Stimulated activated CD4-positive, alpha-beta T cell treated with anti-CD3 and anti-CD28 coated beads, Interleukin-12 subunit alpha, Interleukin-12 subunit beta, amount 100 ng/mL, for 24 hours (primary cell): ENCODE measurements at places on chromosomes 6 and 20.

DNA sequence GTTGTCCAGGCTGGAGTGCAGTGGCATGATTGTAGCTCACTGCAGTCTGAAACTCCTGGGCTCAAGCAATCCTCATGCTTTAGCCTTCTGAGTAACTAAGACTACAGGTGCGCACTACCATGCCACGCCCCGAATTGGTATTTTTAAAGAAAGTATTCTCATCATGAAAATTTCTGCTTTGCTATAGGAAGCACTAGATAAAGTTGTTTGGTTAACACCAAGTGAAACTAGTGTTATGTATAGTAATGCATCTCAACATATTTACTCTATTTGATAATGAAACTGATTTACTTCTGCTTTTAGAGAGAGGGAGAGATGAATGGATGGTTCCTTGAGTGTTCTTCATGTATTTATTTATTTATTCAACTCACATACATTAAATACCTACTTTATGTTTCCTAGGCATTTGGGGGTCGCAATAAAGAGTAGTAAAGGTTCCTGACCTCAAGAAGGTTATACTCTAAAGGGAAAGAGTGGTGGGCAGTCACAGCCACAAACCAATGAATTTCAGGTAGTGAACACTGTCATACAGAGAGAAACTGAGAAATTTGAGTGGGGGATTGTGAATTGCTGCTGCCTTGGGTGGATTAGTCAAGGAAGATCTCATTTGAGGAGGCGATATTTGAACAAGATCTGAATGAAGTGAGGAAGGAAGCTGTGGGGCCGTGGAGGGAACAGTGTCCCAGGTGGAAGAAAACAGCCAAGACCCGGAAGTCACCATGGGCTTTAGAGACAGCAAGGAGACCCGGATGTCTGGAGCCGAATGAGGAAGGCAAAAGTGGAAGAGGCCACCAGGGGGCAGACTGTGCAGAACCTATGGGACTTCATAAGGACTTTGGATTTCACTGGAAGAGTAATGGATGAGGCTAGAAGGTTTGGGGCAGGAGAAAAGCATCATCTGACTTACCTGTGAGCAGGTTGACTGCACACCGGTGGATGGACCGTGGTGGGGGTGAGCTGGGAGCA lies 185.6 kb downstream of the TSHZ2 start:
- no peak for DNase-seq

DNA sequence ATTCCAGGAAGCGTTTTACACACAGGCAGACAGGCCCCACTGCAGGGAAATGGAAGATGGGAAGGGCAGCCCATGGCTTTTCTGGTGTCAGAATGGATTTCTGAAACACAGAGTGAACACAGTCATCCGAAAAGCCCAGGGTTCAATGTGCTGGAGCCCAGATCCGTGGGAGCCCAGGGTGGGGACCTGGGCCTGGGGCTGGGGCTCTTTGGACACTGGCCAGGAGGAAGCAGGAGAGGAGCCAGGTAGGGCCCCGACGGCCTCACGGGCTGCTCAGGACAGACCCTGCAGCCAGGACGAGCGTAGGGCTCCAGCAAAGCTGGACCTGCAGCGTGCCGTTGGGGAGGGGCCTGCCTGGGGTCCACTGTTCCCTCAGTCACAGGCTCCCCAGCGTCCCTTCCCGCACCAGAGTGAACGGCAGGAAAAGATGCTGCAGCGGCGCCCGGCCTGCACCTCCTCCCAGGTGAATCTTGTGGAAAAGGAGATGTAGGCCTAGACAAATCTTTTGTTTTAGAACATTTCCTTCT lies 24.3 kb upstream of the LSM14B start:
- no peak for DNase-seq

DNA sequence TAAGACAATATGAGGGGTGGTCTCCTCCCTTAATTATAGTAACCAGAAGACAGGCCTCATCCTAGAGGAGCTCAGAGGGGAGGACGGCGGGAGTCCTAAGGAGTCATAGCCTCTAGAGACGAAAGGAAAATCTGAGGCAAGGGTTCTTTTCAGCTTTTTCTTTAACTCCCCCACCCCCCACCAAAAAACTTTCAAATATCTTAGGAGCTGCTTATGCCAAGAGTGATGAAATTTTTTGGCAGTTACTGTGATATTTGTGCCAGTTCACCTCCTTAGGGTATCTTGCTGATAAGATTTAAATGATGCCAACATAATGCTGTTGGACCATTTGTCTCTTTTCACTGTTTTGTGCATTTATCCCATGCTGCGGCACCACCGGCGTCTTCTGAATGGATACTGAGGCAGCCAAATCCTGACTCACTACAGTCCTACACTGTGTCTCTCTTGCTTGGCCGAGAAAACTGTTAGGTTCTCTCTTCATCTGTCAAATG lies 44.5 kb upstream of the DSE start:
- DNase-seq, result no peak

- DNase-seq, result no peak
Measured at GRCh38 chr6:134373282-134373922, 55.5 kb upstream of the SGK1 start.

GRCh38 chr6:38445336-38445735 lies 194.4 kb downstream of the BTBD9 start:
- no peak for DNase-seq

DNA sequence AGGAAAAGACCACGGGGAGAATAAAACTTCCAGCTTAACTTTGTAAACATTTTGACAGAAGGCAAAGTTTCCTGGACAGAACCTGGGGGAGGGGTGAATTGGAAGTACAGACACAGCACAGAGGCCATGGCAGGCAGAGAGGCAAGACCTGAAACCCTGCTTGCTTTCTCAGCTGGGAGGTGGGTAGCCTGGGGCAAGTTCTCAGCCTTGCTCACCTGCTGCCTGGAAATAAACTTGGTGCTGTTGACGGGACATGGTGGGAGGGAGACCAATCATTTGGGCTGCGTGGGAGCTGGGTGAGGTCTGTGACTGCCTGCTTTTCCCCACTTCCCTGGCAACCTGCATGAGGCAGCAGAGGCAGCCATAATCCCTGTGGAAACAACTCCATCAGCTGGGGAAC lies 221.3 kb downstream of the MOXD1 start:
- no peak for DNase-seq

- DNase-seq, result no peak
Measured at GRCh38 chr6:168145747-168146596, 67.0 kb upstream of the FRMD1 start.

DNA sequence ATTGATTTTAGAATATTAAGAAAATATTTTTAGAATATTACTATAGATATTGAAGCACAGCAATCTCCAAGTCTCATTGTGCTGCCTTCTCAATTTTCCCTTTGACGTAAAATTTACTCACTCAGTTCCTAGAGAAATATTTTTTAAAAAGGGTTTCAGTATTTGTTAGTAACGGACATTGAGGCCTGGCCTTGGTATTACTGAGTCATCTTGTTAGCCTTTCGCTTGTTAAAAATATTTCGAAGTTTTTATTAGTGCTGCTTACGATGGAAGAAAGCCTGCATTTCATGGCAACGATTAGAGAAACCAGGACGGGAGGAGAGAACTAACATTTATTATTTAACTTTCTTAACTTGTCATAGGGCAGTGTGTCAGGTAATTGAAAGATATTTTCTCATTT lies 82.2 kb downstream of the TIAM2 start:
- no peak for DNase-seq

GRCh38 chr6:139380611-139381010 lies 6.2 kb upstream of the CITED2 start:
- DNase-seq, result no peak

DNA sequence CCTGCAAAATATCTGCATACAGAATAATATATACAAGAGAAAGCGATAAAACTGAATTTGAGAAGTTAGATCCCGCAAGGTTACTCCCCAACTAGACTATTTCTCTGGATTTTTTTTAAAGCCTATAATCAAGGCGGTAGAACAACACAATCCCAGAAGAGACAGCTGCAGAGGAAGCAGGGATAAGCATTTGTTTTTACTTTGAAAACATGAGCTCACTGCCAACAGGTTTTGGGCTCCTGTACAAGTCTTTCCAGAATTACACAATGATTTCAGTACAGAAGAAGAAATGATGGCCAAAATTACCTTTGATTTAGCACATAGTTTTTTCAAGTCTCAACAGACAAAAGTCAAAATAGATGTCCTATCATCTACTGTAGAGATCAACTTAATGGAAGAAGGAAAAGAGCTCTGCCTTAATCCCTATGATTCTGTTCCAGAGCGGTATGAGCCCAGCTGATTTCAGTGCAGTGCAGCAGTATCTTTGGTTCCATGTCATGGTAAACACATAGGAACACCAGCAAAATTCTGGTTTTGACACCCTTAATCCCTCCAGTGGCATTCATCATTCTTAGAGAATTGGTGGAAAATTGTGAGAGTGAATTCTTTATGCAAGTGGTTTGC lies 304.3 kb downstream of the HDGFL1 start:
- DNase-seq, result no peak

- DNase-seq, result no peak
Measured at GRCh38 chr6:41255638-41256246, 27.6 kb downstream of the TREML4 start.

- no peak for DNase-seq
Measured at GRCh38 chr6:5701174-5701573, 305.6 kb downstream of the NRN1 start.

DNA sequence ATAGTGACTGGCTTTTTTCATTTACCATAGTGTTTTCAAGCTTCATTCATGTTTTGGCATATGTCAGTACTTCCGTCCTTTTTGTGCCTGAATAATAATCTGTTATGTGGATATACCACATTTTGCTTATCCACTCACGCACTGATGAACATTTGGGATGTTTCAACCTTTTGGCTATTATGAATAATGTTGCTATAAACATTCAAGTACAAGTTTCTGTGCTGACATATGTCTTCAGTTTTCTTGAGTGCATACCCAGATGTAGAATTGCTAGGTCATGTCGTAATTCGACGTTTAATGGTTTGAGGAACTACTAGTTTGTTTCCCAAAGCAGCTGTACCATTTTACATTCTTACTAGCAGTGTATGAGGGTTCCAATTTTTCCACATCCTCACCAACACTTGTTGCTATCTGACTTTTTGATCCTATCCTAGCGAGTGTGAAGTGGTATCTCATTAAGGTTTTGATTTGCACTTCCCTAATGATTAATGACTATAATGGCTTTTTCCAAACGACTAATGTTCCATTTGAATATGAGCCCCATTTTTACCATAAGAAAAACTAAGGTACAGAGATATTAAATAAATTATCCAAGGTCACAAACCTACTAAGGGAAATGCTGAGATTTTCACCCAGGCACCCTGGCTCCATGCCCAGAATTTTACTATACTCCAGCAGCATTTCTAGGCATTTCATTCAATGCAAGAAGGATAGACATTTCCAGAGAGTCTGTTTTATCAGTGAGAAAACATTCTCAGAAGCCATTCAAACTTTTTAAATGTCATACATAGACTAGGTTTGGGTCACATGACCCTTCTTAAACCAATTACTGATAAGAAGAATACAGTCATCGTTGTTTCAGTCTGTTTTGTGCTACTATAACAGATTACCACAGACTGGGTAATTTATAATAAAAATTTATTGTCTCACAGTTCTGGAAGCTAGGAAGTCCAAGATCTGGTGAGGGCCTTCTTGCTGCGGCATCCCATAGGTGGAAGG lies 71.1 kb upstream of the RUNX2 start:
- DNase-seq, result no peak

DNA sequence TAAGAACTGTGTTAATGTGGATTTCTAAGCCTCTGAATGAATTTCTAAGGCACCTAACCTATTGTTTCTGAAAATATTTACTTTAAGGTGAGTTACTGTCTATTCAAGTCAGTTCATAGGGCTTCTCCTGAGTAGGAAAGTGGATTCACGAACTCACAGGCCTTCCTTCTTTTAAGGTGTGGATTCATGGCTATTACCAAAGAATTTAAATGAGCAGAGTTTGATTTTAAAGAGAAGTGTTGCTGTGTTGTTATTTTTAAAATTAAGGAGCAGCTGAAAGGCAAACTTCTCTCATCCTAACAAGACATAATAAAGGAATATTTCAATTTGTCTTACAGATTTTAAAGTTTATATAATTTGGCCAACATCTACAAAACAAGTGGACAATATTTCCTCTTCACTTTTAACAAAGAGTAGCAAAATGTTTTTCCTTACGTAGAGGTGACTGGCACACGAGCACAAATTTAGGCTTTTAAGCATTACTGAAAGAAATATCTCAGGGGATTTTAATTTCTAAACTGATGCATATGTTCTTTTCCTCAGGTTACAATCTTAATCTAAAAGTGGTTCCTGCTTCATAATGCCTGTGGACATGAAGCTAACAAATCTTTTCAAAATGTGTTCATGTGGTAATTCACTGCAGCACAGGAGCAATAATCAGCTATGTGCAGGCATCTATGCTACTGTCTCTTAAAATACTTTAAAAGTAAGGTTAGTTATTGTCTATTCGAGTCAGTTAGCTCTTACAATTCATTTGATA lies 602 bp upstream of the TSPYL4 start:
- DNase-seq, result no peak

DNA sequence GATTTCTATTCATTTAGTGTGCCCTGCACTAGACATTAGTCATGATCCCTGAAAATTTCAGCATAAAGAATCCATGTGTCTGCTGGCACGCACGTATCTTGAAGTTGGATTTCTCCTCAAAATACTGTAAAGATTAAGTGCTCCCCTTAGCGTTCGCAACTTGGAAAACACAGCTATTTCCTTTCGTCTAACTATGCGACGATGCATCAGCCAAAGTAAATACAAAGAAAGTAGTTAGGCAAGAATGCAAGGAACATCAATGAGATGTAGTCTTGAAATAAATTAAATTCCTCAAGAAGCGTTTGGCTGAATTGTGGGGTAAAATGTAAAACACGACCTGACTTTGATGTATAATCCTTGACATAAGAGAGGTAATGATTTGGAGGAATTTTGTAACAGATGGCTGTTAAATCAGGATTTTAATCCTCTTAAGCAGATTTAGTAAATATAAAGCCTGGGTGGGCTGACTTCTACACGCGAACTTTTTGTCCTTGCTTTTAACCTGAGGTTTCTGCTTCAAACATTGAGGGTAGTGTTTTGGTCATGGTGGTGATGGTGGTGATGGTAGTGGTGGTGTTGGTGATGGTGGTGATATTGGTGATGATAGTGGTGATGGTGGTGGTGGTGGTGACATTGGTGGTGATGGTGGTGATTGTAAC lies 88.2 kb downstream of the FOXF2 start:
- DNase-seq, result no peak

DNA sequence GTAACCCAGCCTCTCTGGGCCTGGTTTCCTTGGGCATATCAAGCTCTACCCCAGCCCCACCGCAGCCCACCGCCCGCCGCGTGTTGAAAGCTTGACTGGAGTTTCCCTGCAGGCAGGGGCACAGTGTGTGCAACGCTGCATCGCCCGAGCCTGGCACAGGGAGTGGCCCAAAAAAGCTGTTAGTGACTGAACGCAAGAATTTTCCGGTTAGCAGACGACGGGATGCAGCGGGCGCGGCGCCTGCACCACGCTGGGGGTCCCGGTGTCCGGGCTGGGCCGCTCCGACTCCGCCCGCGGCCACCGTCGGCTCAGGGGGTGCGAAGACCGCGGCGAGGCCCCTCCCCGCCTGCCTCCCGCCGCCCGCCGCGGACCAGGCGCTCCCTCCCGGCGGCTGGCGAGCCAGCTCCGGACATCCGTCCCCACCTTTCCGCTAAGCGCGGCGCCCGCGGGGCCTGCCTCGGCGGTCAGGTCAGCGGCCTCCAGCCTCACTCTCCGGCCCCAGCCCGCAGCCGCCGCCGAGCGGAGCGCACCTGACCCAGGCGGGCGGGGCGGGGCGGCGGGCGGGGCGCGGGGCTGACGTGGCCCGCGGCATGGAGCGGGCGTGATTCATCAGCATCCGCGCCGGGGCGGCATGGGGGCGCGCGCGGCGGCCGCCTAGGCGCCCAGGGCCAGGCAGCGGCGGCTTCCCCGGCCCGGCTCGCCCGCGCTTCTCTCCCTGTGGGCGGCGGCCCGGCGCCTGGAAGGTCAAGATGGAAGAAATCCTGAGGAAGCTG lies at the start of gene ARFGEF3:
ARFGEF3 (plus strand) TSS at position 602 of the 773 bp plus-strand sequence; CDS start at position 750, 148 bp downstream.
- peak; percentile 51 for DNase-seq

- DNase-seq, result no peak
Measured at GRCh38 chr20:35318502-35319157, 26.4 kb upstream of the FAM83C start.
